Spinal cord (tissue), 10 donors: ENCODE measurements at places on chromosomes 5 and 9.

GRCh38 chr9:95826183-95826838 lies 49.2 kb upstream of the ERCC6L2 start:
- DNase-seq: no peak

DNA sequence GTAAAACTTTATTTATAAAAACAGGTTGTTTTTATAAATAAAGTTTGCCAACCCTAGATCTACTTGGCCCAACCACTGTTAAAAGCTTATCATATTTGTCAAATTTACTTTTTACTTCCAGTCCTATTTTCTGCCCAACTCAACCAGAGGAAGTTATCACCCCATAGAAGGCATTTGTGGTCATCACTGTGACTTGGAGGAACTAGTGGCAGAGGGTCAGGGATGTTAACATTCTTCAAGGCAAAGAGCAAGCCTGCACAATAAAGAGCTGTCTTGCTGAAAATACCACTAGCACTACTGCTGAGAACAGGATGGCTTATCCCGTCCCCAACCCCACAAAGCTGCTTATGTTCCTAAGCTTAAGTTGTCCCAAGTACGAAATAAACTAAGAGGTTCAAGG lies 22.3 kb downstream of the TTC33 start:
- no peak for DNase-seq

GRCh38 chr5:5899716-5900115 lies 477.2 kb downstream of the ICE1 start:
- DNase-seq: no peak

- DNase-seq: no peak
Measured at GRCh38 chr9:37026931-37027581, 7.0 kb downstream of the PAX5 start.

GRCh38 chr9:4831944-4832343 lies 39.2 kb downstream of the RCL1 start:
- DNase-seq: no peak

GRCh38 chr5:111394586-111394985 lies 117.7 kb downstream of the STARD4 start:
- no peak for DNase-seq

DNA sequence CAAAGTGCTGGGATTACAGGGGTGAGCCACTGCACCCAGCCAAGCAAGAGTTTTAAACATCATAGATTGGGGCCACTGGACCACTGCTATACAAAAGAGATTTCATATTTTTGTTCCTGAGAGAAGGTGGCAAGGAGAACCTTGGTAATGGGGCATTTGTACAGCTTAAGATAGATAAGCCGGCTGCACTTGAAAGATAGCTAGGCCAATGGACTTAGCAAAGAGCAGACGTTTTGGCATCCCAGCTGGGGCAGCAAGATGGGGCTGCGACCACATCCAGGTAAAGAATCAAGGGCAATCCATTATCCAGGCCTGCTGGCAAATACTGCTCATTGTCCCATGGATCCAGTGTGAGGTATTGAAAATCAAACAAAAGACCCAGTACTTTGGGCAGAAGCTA lies 3.9 kb upstream of the ISCA1 start:
- no peak for DNase-seq

GRCh38 chr9:92500725-92501124 lies 18.4 kb upstream of the ASPN start:
- no peak for DNase-seq

DNA sequence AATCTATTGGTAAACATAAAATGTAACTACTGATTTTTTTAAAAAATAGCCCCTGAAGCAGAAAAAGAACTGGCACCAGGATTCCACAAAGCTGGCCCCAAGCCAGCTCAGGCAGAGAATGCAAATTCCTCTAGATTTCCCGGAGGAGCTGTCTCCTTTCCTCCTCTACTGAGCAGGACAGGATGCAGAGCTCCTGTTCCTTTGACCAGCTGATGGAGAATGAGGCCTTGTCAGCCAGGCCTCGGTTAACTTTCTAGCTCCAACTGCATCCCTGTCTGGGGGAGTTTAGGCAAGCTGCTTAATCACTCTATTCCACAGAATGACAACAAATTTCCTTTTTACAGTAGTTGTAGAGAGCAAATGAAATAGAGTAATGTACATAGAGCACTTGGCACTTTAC lies 155.5 kb downstream of the GNAQ start:
- DNase-seq: peak; percentile 64

GRCh38 chr5:152674403-152674802 lies 269.3 kb upstream of the NMUR2 start:
- no peak for DNase-seq

DNA sequence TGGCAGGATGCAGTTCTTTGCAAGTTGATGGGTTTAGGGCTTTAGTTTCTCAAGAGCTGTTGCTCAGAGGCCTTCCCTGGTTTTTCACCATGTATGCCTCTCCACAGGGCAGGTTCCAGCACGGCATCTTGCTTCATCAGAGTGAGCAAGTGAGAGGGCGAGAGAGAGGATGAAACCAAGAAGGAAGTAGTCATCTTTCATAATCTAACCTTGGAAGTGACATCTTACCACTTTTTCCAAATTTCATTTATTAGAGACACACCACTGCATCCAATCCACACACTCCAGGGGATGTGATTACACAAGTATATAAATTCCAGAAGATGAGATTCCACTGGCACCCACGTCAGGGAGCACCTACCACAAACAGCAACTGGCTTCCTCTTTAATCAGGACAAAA lies 294.4 kb downstream of the MARCHF11 start:
- no peak for DNase-seq

- peak; percentile 92 for DNase-seq
Measured at GRCh38 chr5:138503487-138504270, 38.4 kb downstream of the EGR1 start.

- DNase-seq: no peak
Measured at GRCh38 chr9:95100071-95100627, 217.4 kb downstream of the FANCC start.

GRCh38 chr9:4113711-4114110 lies 186.2 kb downstream of the GLIS3 start:
- DNase-seq: no peak

GRCh38 chr9:28206280-28206679 lies 633.0 kb upstream of the C9orf72 start:
- DNase-seq: no peak

DNA sequence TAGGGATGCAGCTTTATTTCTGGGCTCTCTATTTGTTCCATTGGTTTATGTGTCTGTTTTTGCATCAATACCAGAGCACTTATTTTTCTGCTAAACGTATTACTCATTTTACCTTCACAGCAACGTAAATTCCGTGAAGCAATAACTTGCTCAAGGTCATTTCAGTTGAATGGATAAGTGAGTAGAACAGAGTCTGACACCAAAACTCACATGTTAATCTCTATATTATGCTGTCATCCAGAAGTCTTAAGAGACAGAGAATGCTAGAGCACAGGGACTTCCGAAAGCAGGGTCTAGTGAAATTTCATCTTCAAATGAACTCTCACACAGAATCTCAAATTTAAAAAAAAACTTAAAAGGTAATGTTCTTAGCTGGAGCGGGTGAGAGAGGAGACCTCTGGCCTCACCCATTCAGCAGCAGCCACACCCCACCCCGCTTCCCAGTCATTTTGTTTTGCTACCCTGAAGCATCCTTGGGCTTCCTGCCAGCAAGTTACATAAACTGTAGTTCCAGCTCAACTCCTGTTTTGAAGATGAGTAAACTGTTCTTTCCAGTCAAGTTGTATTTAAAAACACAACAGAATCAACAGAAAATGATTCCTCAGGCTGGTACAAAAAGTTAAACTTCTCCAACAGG lies 69.3 kb downstream of the TRIM36 start:
- DNase-seq: no peak

DNA sequence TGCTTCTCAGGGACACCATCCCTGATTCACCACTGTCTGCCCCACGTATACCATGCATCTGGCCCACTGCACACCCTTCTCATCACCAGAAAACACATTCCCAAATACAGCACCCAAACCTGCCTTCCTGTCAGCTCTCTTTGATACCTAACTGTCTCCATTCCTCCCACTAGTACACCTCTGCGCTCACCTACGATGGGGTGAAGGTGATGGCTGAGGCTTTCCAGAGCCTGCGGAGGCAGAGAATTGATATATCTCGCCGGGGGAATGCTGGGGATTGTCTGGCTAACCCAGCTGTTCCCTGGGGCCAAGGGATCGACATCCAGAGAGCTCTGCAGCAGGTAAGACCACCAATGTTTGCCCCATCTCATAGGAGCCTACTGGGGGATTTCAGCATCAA lies 186.4 kb downstream of the GRIA1 start:
- no peak for DNase-seq

DNA sequence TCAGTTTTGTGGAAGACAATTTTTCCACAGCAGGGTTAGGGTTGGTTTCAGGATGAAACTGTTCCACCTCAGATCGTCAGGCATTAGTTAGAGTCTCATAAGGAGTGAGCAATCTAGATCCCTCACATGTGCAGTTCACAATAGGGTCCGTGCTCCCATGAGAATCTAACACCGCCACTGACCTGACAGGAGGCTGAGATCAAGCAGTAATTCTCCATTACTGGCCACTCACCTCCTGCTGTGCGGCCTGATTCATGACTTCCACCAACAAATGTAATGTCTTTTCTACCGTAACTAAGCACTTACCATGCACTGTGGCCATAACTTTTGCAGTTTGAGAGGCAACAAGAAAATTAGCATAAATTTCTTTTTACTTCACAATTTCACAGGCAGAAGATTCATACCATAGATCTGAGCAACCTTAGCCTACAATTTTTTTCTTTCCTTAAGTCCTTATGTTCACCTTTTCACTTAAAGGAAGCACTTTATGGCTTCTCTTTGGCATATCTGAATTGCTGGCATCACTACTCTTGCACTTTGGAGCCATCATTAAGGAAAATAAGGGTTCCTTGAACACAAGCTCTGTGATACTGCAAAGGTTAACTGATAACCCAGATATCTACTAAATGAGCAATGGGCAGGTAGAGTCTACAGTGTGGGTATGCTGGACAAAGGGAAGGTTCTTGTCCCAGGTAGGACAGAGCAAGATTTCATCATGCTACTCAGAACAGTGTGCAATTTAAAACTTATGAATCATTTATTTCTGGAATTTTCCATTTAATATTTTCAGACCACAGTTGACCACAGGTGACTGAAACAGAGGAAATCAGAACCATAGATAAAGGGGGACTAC lies 83.0 kb upstream of the IFNK start:
- DNase-seq: no peak

DNA sequence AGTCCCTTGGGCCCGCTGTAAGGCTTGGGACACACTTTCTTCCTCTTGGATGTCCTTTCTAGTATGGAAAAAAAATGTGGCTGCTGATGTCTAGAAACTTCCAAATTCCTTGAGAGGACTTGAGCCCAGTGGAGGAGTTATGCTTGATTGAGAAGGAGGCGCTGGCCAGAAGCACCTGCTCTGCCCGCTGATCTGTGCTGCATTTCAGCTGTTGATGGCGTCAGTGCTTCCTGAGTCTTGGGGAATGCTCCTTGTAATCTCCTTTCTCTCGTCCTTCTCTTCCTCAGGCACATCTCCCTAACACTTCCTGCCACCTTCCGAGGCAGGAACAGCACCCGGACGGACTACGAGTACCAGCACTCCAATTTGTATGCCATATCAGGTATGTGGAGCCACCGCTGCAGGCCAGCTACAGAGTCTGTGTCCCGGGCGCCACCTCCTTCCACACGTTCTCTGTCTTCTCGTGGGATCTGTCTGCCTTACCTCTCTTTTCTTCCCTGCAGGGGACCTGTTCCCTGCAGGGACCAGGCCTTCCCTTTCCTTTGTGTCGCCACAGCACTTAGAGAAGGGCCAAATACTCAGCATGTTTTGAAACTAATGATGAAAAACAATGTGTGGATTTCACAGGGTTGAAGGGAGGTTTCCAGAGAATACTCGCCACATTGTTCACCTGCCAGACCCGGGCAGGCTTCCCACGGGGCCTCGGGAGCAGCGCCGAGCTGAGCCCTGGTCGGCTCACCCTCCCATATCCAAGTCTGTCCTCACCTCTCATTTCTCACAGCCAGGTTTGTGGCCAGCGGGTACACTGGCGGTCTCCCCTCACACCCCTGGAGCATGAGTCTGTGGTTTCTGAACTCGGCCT lies 95.2 kb downstream of the MVB12B start:
- DNase-seq: peak; percentile 25

GRCh38 chr5:119315516-119315949 lies 40.3 kb upstream of the TNFAIP8 start:
- DNase-seq: no peak

- no peak for DNase-seq
Measured at GRCh38 chr5:135310328-135310989, 88.6 kb downstream of the MACROH2A1 start.

DNA sequence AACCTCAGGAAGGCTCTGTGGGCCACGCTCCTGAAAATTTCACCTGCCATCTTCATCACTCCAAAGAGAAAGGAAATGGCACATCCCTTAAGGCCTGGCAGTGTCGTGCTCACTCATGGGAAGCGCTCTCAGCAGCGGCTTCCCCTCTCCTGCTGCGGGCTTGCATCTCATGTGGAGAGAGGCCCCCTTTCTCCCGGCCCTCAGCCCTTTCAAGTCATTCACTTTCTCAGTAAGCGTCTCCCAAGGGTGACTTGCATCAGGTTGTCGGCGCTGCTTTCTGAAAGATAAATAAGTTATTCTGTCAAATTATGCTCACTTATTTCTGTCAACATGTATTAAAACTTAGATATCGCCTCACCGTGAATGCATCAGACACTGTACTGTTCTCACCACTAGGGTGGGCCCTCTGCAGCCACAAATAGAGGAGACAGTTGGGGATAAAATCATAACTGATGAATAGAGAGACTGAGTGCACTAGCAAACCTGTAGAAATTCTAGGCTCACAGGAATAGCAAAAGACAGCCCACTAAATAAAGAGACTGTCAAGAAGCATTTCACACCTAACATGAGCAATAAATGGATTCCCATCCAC lies 174.6 kb downstream of the RFK start:
- no peak for DNase-seq

DNA sequence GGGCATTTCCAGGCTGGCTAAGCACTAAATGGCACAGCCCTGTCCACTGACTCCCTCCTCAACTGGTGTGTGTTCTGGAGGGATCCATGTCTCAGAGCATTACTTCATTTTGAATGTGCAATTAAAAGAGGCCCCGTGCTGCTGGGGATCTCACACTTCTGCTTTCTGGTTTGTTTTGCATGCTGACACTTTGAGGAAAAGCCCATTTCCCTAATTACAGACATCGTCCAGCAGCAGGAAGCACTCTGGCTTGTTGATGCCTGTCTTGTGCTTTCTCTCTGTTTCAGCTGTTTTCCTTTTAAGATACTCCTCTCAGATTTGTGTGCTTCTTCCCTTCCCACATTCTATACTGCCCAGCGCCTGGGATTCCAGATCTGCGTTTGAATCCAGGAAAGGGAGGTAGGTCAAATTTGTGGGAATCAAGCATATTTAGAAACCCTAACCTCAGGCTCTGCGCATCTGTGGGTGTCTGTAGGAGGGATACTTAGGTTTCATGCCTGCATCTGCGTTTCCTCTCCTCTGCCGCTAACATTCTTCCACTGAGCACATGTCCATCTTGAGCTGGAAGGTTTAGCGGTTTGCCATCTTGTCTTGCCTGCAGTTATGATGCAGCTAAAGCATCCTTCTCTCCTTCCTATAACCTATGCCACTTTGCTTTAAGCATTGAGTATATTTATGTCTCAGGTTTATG lies 25.7 kb downstream of the SYK start:
- DNase-seq: no peak

- no peak for DNase-seq
Measured at GRCh38 chr5:54727874-54728587, 210.5 kb downstream of the SNX18 start.

- DNase-seq: no peak
Measured at GRCh38 chr9:136323371-136323789, 4.0 kb upstream of the GPSM1 start.
